ENCODE measurements at places on chromosomes 3 and 15.

DNA sequence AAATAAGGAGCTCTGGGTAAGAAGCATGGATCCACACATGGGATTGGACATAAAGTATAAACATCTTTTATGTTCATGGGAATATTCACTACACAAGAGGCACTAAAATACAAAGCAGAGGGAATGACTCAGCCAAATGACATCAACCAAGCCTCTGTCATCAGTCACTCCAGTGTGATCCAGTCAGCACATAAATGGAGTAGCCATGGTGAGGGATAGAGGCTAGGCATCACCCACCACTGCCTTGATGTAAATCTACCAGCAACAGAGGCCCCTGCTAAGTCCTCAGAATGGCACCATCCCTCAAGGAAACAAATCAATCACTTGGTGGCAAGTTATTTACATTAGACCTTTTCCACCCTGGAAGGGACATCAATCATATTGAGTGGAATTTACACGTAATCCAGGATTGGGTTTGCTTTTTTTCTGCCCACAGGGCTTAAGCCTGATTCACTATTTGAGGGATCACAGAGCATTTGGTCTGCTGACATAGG is 27.2 kb downstream of the VEPH1 start:
- DNase-seq: no peak

GRCh38 chr3:152183473-152183872 is 85.3 kb upstream of the MBNL1 start:
- DNase-seq: no peak

DNA sequence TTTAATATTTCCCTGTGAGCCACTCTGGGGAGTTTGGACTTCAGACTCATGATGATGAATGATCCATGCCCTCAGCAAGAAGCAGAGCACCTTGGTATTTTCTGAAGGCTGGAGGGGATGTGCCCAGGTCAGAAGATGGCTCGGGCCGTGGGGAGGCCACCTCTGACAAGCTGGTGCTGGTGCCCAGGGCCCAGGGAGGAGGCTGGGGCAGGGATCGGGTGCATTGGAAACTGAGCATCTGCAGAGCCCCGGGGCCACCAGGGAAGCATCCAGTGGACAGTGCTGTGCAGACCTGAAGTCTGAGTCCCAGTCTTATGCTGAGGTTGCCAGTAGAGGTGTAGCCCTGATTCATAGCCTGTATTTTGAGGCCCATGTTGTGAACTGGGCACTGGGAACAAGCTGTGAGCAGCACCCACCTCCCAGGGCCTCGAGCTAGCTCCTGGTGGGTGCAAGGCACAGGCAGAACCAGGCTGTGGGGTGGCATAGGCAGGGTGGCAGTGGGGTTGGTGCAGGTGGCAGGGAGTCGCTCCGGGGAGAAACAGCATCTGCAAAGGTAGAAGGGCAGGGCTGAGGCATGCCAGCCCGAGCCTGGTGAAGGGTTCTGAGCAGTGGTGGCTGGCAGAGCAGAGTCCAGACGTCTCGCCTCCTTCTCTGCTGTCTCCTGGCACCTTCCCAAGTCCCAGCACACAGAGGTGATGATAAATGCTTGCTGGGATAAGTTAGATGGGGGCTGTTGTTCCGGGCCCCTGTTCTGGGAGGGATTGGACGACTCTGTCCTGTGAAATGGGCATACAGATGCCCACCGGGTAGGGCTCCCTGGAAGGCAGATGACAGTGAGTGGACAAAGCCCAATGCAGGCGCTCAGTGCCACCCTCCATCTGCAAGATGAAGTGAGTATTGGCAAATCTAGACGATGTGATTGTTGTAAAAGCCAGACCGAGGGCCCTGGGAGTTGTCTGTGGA is 10.6 kb downstream of the DNAJB8 start:
- DNase-seq: no peak

DNA sequence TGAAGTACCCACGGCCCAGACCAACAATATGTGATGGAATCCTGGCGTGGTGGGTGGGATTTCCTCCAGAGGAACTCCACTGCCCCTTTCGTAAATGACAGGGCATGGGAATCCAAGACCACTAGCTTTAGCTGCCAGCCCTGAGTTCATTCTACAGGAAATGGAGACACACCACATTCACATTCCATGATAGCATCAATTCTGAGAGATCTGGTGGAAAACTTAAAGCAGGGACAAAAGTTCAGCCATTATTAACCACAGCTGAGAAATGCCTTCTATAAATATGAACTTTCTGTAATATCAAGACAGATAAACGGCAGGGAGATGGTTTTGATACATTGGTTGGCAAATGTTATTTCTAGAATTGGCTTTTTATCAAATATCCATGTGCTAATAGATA is 98.2 kb downstream of the FBN1 start:
- DNase-seq: no peak

DNA sequence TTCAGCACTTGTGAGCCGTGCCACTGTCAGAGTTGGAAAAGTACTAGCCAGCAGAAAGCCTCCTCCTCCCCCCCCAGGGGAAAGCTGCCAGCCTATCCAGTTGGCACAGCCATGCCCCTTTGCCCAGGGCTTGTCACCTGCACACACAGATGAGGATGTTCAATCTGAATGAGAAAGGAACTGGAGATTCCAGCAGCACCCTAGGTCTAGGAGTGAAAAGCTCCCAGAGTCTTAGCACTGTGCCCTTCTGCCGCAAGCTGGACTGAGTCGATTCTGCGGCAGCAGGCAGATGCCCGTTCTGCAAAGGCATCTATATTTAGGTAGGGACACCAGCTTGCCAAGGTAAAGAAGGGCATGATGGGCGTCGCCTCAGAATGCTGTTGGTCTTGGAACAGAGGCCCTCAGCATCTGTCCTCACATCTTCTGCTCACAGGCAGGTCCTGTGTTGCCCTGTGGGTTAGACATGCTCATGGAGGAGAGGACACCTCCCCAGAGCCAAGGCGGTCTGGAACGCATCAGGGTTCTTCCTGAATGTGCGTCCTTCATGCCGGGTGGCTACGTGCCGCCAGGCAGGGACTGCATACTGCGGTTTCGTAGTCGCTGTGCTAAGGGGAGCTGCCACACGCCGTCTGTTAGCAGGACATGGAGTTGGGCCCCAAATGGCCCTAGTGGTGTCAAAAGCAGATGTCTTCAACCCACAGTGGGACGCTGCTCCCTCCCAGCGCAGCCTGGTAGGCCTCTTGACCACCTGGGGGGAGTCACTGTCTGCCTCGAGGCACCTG is 109.5 kb downstream of the VGLL4 start:
- no peak for DNase-seq

- DNase-seq: no peak
These were observed 36.7 kb downstream of the TM2D3 start for GRCh38 chr15:101615414-101615985.

DNA sequence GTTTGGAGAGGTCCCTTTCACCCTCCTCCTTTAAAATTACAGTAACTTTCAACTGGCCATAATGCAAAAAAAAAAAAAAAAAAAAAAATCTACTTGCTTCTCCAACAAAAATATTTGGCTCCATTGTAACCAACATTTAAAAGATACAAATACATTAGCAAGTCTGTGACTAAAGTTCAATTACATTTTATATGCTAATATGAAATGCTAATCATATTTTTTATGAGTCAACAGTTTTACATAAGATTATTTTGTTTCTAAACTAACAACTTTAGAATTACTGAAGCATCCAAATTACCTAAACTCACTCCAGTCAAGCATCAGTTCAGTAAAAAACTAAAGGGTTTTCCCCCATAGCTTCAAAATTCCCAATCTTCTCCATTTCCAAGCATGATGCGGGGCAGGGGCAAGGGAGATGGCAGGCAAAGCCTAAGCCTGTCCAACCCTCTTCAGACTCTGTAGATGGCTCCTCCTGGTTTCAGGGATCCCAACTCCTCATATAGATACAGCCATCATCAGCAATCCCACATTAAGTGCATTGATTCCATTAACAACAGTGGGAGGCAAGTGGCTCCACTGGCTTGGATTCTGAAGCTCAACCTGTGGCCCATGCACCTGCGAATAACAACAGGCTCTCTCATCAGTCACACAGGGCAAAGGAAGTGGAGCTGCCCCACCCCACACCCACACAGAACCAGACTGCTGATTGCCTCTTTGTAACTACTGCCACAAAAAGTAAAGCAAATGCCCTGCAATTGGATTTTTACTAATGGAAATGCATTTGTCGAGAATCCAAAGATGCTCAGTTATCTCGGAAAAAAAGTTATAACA is 15.0 kb downstream of the SFMBT1 start:
- peak; percentile 23 for DNase-seq

GRCh38 chr3:113124256-113124830 is 87.0 kb upstream of the BOC start:
- DNase-seq: no peak

DNA sequence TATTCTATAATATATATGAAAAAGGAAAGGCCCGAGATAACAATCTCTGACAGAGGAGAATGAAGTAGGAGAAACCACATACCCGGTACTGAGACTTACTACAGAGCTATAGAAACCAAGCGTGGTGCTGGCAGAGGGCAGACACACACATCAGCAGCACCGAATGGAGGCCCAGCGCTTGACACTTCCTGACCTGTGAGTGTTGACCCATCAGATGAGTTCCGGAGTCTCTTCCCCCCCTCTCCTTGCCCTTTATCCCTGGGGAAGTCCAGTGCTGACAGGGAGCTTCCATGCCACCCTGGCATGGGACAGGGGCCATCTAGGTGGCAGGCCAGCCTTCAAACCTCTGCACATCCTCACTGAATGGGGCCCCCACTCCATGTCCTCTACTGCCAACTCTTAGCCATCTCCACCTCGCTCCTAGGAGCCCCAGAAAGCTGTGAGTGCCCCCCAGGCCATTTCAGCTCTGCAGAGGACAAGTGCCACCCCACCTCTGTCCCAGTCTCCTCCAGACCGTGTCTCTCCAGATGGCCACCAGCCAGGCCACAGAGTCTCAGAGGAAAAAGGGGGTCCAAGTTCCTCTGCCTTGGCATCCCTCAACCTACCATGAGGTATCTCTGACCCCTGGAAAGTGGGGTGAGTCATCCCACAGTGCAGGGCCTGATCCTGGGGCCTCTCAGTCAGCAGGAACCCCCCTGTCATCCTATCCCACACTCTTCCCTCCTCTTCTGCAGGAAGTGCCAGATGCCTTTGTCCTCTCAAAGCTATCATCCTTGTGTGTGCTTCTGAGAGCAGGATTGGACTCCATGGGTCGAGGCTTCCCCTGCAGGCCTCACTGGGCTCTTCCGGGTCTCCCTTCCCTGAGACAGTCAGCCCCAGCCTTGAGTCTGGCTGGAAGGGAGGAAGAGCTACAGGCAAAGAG is 116.5 kb upstream of the ALDH1A3 start:
- no peak for DNase-seq

GRCh38 chr15:88622605-88622975 is 1.4 kb downstream of the AEN start:
- DNase-seq: no peak

DNA sequence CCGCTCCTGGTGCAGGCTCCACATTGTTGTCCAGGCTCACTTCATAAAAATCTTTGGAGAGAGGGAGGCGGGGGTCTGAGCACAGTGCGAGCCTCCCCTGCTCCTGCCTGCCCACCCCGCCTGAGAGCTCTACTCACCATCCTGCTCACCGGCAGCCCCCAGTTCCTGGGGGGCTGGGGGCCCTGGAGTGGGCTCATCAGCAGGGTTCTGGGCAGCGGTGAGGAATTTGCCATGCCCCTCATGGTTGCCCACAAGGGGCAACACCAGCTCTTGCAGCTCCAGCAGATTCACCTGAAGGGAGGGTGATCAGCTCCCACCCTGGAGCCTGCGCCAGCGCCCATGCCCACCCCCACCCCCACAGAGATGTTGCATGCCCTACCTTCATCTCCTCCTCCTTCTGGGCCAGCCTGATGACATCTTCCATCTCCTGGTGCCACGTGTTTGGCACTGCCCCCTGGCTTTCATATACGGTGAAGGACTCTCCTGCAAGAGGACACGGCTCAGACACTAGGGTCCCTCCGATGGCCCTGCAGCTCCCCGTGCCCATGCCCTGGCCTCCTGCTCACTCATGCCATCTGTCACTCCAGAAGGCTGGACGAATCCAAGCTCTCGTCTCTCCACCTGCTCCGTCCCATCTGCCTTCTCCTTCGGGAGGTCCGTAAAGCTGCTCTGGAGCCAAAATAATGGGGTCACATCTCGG is 162.1 kb downstream of the TBC1D2B start:
- no peak for DNase-seq

DNA sequence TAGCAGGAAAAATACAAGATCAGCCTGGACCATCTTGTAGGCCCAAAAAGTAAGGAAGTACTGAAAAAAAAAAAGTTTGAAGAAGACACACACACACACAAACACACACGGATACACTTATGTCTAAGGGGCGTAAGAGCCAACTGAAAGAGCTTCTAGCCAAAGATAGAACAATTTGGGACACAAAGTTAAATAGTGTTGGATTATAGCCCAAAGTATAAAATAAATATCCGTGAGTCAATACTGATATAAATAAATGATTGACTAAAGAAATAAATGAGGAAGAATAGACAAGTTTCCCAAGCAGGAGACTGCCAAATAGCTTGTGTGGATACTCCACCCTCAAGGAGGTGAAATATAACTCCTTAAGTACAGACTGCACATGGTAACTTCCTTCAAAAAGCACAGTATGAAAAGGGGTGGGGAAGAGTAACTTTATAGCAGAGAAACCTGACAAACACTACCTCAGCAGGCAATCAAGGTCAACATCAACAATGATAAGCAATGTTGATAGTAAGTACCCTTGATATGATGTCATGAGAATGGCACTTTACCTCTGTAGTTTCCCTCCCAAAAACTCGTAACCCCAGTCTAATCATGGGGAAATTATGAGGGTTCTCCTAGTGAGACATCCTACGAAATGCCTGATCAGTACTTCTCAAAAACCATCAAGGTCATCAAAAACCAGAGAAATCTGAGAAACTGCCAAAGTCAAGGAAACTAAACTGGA is 187.3 kb upstream of the ATP11B start:
- DNase-seq: no peak
